ENCODE measurements at places on chromosomes 3 and 15.
A peak's percentile ranks its signal among the peaks of the same experiment; 100 is the strongest.

- no peak for DNase-seq
Measured at GRCh38 chr3:61646851-61647525, 85.6 kb downstream of the PTPRG start.

- no peak for DNase-seq
Measured at GRCh38 chr3:44248152-44248551, 6.5 kb downstream of the TOPAZ1 start.

DNA sequence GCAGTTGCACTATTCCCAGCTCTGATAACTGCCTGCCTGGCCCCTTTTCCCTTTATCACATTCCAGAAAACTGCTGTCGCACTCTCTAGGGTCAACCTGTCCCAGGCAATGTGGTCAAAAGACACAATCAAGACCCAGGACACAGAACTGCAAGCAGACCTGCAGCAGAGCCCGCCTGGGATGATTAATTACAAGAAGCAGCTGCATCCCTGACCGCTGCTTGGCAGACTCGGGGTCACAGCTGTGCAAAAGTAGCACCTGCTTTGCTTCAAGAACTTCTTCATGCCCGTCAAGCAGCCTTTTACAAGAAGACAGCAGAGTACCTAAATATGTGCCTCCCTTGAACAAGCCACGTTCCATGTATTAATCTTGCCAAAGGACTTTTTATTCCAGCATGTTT, 120.0 kb upstream of the ST8SIA2 start:
- no peak for DNase-seq

- DNase-seq = no peak
Measured at GRCh38 chr15:52523192-52523591, 5.5 kb downstream of the MYO5A start.

GRCh38 chr15:56047354-56047753, 53.9 kb upstream of the NEDD4 start:
- DNase-seq = no peak

GRCh38 chr15:69610858-69611257, 158.2 kb downstream of the RPLP1 start:
- no peak for DNase-seq

- DNase-seq = no peak
Measured at GRCh38 chr3:23113455-23114171, 89.5 kb upstream of the UBE2E2 start.

DNA sequence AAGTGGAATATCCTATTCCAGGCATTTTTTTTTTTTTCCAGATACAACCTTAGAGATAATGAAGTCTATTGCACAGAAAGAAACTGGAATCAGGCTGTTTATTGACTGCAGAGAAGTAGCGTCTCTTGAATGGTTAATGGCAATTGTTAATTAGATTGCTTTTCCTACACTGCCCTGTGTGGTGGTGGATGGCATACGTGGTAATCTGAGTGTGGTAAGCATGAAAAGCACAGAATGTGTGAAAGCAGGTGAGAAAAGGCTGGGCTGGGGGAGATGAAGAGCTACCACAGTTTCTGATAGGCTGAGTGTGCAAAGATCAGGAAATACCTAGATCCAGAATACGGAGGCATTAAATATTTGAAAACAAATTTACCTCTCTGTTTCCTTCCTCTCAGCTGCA, 486.3 kb upstream of the TBL1XR1 start:
- DNase-seq = no peak

GRCh38 chr3:77025471-77025870, 14.4 kb upstream of the ROBO2 start:
- no peak for DNase-seq

DNA sequence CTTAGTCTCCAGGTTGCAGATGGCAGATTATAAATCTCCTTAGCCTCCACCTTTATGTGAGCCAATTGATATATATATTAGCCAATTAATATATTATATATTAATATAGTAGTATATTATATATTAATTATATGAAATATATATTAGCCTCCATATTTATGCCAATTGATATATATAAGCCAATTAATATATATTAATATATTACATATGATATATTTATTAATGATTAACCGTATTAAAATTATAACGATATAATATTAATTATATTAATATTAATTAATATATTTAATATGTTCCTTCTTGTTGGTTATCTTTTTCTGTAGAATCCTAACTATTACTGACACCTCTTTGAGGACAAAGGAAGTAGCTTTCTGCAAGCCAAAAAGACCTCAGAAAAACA, 972.5 kb downstream of the GBE1 start:
- DNase-seq = no peak

GRCh38 chr3:53180305-53181023, 19.5 kb downstream of the PRKCD start:
- no peak for DNase-seq

DNA sequence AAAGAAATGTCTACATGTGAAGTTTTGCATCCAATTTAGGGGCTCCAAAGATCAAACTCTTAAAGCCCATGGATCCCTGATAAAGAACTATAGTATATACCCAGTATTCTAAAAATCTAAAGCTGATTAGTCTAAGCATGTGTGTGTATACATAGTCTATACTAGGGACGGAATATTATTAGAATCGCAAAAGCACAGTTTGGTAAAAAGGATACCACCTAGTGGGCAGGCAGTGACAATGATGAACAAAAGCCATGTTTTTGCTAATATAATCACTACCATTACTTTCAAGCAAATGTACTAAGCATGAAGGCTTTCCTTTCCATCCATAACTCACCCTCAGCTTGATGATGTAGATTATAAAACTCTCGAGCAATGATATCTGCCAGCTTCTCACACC, 16.5 kb downstream of the POLQ start:
- no peak for DNase-seq

DNA sequence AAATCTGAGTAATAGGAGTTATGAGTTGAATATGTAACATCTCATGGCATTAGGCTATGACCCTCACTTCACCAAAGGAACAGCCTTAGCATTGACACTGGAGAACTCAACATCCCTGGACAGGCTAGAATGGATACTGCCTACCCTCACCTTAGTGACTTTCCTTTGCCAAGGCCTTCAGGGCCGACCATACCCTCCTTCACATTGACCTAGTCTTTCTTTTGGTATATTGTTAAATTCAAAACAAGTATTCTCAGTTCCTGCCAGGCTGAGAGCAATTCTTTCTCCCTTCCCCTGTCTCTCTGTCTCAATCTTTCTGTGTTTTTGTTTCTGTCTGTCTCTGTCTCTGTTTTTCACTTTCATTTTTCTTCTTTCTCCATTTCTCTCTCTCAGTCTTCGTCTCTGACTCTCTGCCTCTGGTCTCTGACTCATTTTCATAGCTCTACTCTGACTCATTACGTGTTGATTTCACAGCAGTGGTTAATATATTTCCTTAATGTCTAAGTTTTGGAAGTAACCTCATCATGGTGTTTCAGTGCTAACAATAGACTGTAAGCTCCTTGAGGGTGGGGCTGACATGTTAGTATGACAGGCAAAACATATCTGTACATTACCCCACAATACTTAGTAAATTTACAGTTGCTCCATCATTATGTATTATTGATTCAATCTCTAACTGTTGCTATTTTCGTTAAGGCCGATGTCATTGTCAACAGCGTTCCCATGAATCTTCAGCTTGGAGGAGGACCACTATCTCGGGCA, 32.5 kb downstream of the PARP15 start:
- DNase-seq = peak; percentile 32

- no peak for DNase-seq
Measured at GRCh38 chr3:47149339-47149933, 14.5 kb downstream of the SETD2 start.

DNA sequence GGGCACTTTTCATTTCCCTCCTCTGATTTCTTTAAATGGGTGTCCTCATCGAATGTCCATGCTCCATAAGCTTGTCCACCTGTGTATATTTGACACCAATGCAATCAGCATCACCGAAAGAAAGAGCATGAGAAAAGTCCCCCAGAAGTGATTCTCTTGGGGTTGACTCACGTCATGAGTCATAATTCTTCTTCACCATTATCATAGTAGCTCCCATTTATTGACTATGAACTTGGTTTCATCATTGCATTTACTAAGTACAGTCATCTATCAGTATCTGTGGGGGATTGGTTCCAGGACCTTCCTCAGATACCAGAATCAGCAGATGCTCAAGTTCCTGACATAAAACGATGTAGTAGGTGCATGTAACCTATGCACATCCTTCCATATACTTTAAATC, 372.5 kb upstream of the CFAP20DC start:
- no peak for DNase-seq

- DNase-seq = no peak
Measured at GRCh38 chr3:170247875-170248274, 25.7 kb downstream of the PRKCI start.

GRCh38 chr3:41742121-41742520, 219.8 kb downstream of the ULK4 start:
- DNase-seq = no peak

- no peak for DNase-seq
Measured at GRCh38 chr3:129065016-129065719, 4.6 kb downstream of the GP9 start.

DNA sequence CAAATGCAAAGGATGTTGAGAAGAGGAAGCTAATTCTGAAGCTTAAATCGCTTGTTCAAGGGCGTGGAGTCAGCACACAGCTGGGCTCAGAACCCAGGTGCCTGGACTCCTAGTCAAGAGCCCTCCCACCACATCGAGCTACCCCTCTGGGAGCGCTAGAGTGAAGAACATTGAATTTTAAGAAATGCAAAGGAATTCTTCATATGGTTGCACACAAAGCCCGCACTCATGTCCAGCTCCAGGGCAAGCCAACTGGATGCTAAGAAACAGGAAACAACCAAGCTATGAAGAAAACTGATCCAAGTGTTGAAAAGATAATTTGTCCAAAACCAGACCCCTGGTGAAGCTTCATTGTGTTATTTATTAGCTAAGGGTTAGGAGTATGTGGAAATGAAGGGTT, 122.3 kb downstream of the ALDH1A2 start:
- DNase-seq = no peak

- peak; percentile 33 for DNase-seq
Measured at GRCh38 chr3:101571028-101571895, 2.7 kb upstream of the PCNP start.

DNA sequence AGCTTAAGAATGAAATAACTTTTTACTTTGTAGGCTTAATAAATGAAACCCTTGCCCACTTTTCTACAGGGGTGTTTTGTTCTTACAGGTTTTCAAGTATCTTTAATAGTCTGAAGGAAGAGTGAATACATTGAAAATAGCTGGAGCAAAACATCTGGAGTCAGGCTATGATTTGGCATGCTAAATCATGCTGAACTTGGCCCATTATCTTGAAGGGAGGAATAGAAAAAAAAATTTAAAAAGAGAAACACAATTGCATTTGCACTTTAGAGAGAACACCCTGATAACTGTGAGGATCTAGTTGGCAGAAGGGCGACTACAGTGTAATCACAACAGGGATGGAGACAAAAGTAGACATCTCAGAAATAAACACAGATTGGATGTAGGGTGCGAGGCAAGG, 1.8 kb upstream of the IQGAP1 start:
- no peak for DNase-seq

DNA sequence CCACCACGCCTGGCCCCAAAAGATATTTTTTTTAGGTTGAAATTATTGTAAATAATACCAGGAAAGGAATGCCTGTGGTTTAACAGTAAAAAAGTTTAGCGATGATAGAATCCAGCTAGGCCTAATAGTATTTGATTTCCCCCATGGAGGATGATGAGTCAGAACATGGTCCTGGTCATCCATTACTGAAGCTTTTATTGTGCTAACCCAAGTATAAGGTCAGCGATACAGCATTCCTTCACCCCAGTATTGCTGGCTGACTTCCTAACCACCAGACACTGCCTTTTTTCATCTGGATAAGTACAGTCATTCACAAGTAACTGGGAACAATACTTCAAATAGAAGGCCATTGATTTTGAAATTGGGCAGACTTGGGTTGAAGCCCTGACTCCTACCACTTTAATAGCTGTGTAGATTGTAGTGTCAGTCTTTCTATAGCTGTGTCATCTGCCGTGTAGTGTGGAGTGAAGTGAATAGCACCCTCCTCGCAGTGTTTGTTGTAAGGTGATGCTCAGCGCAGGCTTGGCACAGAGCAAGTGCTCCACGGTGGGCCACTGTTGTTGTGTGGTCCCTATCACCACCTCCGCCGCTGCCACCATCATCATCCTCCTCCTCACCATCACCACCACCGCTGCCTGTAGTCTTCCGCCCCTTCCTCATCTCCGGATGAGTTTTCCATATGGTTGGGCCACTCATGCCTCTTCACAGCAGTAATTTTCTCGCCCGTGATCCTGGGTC, 436.0 kb upstream of the TPM1 start:
- no peak for DNase-seq

GRCh38 chr3:61080737-61081445, 170.4 kb downstream of the FHIT start:
- no peak for DNase-seq

DNA sequence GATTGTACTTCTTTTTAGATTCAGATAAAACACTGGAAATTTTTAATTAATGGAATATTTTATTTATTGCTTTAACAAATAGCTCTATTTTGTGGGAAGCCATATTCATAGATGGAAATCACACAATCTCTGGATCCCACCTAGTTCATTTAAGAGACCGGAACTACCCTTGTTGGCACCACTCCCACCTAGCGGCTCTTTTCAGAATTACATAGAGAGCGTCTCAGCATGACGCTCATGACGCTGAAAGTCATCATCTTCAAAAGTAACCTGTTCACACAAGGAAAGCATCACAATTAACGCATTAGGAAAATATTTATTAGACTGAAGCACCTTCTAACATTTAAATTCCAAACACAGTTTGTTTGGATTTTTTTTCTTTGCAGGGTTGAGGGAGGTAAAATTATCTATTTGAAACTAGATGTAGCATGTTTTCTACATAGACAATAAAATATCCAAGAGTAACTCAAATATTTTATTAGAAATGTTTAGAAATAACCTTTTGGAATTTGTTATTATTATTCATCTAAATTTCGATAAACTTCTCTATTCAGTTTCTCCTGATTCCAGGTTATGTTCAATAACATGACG, 214.9 kb upstream of the ARRDC4 start:
- DNase-seq = peak; percentile 36

DNA sequence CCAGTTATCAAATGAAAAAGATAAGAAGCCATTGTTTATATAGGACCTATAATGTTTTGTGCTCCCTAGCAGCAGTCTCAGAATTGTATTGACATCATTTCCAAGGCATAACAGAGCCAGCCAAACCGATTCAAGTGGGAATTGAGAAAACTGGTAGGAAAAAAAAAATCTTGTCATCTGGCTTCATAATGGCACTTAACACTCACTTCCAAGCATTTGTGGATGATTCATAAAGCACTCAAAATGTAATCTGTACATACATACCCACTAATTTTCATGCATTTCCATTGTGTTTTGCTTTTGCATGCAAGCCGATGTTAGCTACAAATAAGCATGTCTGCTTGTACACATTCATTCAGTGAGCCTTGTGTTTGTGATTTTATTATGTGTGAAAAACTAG, 18.6 kb upstream of the TRPC1 start:
- DNase-seq = no peak
